Fibroblast of gingiva (primary cell): ENCODE measurements at places on chromosomes 5 and 9.

DNA sequence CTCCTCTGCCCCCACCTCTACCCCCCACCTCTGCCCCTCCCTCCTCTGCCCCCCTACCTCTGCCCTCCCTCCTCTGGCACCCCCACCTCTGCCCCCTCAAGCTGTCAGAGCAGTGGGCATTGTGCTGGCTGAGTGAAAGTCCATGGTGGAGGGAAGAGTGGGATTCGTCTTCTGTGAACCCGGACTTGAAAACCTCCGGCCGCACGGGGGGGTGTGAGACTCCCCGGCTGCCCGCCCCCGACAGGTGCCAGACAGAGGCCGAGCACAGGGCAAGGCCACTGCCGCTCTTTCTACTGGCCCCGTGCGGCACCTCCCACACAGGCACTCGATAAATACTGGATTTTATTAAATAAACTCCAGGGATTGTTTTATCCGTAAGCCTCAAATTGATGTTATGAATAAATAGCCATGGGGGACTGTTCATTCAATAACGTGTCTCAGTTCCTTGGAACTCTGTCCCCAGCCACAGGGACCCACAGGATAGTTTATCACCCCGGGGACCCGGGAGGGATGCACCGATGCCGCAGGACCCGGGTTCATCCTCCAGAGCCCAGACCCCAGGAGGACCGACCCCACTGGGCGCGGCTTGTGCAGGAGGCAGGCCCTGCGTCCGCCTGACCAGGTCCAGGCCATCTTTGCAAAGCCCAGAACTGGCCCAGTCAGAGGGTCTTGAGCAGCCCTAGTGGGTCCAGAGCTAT is 2.6 kb upstream of the QRFP start:
- no peak for DNase-seq

GRCh38 chr5:124669300-124669648 is 77.2 kb downstream of the ZNF608 start:
- DNase-seq = no peak

- peak; percentile 9 for DNase-seq
Measured at GRCh38 chr5:133818031-133818431, 150.4 kb downstream of the C5orf15 start.

DNA sequence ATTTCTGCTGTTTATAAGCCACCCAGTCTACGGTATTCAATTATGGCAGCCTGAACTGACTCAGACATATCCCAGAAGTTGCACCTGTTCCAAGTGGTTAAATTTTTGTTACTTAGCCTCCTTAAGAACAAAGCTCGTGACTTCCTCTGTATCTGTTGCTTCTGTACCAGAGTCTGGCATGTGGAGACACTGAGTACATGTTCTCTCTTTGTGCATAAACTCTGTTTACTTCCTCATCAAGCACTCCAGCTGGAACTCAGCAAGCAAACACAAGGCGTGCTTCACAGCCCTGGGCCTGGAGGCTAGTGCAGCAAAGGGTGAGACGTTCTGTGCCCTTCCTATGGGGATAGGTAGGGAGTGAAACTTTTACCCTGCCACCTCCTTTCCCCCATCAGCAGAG is 19.0 kb downstream of the C9orf152 start:
- no peak for DNase-seq

GRCh38 chr9:93390953-93391515 is 60.5 kb upstream of the FAM120A start:
- no peak for DNase-seq

DNA sequence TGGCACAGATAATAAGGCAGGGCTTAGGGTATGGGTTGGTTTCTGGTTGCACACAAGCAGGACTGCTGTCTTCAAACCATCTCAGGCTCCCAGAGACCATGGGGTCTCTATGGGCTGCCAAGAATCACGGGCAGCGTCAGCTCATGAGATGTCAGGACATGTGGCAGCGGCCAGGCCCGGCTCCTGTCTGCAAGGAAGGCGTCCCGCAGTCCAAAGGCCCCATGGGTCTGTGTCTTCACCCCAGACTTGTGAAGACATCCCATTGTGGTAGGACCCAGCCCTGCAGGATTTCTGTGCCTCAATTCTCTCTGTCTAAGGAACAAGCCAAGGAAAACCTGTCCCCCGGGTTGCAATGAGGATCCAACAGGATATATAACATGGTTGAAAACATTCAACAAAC is 32.6 kb downstream of the IPPK start:
- no peak for DNase-seq

- no peak for DNase-seq
Measured at GRCh38 chr9:138043061-138043410, 165.5 kb downstream of the CACNA1B start.
